Dorsolateral prefrontal cortex (tissue), 122 donors: ENCODE measurements at places on chromosomes 5 and 9.

DNA sequence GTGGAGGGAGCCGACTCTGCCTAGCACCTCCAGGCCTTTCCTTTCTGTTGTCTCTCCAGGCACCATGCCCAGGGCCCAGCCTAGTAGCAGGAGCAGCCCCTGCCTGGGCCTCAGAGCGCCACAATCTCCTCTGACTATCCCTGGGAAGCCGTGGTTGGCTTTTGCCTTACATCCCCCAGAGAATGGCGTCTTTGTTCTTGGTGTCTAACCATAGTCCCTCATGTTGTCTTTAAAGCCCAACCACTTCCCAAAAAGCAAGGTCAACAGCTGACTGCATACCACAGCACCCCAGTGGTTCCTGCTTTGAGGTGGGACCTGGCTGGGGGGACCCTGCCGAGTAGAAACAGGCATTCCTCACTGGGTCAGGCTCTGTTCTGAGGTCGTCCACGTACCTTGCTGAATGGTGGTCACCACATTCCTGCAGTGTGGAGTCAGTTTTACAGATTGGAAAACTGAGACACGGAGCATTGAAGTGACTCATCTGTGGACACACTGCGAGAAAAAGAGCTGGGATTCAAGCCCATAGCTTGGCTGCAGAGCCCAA, 13.7 kb upstream of the CERCAM start:
- no peak for DNase-seq

GRCh38 chr5:21432646-21433045, 1420.5 kb downstream of the CDH12 start:
- DNase-seq = no peak

- no peak for DNase-seq
These were observed 278.1 kb downstream of the SH3GL2 start for GRCh38 chr9:17856995-17857394.

- DNase-seq = no peak
These were observed 36.3 kb downstream of the ADAMTS19 start for GRCh38 chr5:129496421-129496820.

GRCh38 chr9:94787266-94787665, 60.8 kb downstream of the AOPEP start:
- DNase-seq = no peak
